ENCODE measurements at places on chromosomes 16 and 17. TPM values are rescaled to one million over a fixed set of nuclear protein-coding genes. Genes with fewer than 3 reads are reported as not detected.

GRCh38 chr16:72537664-72538063 is 365.7 kb upstream of the PMFBP1 start:
- no peak for DNase-seq

- no peak for DNase-seq
These were observed 3.0 kb upstream of the TMEM204 start for GRCh38 chr16:1530349-1530882.

DNA sequence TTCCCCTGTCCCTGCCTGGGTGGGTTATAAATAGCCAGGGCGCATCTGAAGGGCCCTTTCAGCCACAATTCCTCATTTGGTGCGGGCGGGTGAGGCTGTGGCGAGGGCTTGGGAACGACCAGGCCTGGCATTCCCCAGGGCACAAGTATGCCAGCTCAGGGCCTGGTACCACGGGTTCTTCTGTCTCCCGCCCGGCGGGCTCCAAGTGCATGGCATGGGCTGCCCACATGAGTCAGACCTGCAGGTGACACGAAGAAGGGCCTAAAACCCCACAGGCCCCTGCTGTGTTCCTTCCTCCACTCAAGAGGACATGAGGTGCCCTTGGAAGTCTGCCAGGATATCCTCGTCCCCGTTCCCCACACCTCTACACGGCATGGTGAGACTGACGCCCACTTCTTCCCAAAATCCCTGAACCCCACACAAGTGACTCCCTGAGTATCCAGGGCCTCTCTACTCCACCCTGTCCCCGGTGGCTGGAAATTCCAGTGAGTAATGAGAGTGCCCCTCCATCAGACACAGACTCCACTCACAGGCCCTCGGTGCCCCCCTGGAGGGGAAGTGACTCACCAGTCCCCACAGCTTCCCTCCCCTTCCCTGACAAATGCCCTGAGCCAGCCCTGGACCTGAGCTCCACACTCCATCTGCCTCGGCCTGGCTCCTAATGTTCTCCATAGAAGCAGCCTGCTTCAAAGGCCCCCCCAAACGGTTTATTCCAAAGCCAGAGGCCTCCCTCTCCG is 68.8 kb downstream of the ABR start:
- no peak for DNase-seq

DNA sequence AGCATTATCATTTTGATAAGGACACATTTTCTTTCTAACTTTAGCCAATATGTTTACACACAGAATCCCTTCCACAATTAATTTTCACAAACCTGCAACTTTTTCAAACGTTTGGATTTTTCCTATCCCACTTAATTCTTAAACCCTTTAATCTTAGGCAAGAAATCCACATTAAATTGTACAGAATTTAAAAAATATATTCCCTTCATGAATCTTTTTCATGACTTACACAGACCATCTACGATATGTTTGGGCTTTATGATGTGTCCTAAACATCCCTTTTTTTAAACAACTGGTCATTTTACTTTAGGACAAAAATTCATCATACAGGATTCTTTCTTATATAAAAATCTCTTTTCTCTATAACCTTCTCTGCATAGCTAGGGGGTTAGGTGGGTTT is 241.5 kb upstream of the CNTNAP4 start:
- DNase-seq: no peak

GRCh38 chr16:26885674-26886073 is 181.1 kb upstream of the C16orf82 start:
- DNase-seq: no peak

GRCh38 chr16:65318138-65318537 is 196.3 kb upstream of the CDH11 start:
- DNase-seq: no peak

DNA sequence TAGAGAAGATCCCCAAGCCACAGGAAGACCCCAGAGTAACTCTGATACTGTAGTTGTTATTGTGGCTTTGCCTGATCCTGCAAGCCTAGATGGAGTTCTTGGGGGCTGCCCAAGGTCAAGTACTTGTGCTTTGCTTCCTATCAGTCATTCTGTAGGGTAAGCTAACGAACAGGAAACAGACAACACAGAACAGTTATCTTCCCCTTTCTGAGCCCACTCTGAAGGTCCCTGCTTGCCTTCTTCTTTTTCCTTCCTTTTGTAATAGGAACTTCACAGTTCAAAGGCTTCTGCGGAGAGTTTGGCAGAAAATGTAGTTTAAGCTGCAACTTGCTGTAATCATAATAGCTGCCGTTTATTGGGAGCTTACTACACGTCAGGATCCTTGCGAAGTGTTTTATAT is 494.1 kb upstream of the ERCC4 start:
- no peak for DNase-seq

DNA sequence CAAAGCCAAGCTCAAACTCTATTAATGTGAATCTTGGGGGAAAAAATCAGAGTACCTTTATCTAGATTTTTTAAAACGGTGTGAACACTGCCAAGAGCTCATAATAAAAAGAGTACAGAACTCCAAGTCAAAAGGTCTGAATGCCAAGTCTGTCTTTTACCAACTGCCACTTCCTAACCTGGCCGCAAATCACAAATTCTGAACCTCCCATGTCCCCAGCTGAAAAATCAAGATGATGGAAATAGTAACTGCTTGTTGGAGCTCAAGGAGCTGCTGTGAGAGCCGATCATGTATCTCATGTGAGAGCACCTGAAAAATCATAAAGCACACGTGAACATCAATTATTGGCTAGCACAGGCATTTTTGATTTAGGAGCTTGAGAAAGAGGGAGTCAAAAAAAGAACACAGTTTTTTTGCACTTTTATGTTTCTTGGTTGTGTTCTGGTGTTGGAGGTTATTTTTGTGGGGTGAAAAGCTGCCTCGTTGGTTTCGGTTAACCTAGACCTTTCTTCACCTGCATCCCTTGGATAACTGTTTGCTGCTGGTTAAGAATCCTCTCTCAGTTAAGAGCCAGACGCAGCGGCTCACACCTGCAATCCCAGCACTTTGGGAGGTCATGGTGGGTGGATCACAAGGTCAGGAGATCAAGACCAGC is 50.5 kb downstream of the GAS7 start:
- no peak for DNase-seq

DNA sequence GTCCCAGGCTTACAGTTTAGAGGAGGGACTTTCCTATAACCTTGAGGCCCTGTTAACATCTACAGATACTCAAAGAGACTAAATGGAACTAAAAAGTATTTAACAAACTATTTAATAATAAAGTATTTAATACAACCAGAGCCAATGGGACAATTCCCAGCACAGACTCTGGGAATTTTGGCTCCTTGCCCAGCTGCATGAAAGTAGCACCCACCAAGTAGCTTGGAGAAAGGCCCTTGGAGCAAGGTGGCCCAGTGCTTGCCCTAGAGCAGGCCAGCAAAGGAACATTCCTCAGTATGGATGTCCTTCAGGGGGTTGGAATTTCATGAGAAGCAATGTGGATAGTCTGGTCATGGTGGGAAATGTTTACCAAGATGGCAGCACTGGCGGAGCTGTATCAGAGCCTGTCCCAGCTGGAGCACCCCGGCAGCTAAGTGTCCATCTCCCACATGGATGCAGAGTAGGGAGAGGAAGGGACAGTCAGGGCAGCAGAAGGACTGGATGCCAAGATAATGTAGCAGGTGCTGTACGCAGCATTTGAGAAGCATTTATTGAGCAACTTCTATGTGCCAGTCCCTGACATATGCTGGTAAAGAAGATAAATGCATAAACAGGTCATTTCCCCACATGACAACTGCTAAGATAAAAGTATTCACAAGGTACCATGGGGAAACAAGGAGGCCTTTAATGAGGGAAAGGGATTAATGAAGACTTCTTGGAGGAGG is 5.2 kb upstream of the SMARCD2 start:
- no peak for DNase-seq

GRCh38 chr16:82917886-82918595 is 291.3 kb downstream of the CDH13 start:
- no peak for DNase-seq

- no peak for DNase-seq
These were observed 631 bp downstream of the RETREG3 start for GRCh38 chr17:42608305-42609181.

The ARHGAP27 gene
- polyA plus RNA-seq: 38.4 TPM

The CES4A gene
- 1.5 TPM for polyA plus RNA-seq

The TM4SF5 gene
- polyA plus RNA-seq: not detected

The RBFOX1 gene
- polyA plus RNA-seq: not detected

The CD300LB gene
- polyA plus RNA-seq: 0.60 TPM

All from naive B cell (primary cell).